ENCODE measurements at places on chromosomes 1 and 21.

DNA sequence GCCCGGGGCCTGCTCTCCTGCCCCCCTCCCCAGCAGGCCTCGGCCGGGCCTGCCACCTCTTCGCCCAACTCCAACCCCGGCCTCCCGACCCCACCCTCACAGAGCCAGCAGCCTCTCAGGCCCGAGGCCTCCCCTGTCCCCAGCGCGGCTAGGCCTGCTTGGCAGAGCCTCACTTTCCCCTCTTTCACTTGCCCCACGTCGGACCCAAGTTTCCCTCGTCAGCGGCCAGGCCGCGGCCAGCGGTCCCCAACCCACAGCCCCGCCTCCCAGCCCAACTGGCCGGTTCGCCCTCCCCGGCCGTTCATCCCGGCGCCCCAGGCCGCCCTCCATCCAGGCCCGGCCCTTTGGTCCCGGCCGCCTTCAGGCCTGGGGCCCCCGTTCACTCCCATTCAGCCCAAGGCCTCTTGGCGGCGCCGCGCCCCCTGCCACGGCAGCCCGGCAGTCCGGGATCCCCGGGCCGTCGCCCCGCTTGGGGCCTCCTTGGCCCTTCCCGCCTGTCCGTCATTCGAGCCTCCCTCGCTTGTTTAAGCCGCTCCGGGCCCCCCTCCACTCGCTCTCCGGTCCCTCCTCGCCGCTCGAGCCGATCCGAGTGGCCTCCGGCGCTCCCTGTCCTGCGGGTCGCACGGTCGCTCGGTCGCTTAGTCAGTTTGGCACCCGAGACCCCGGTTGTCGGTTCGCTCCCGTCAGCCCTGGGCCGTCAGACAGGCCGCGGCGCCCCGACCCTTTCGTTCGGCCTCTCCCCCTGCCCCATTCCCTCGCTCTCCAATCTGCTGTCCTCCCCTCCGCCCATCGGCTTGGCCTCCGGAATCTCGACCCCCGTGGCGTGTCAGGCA lies 1.4 kb downstream of the LRRC41 start:
- peak; percentile 35 for DNase-seq

DNA sequence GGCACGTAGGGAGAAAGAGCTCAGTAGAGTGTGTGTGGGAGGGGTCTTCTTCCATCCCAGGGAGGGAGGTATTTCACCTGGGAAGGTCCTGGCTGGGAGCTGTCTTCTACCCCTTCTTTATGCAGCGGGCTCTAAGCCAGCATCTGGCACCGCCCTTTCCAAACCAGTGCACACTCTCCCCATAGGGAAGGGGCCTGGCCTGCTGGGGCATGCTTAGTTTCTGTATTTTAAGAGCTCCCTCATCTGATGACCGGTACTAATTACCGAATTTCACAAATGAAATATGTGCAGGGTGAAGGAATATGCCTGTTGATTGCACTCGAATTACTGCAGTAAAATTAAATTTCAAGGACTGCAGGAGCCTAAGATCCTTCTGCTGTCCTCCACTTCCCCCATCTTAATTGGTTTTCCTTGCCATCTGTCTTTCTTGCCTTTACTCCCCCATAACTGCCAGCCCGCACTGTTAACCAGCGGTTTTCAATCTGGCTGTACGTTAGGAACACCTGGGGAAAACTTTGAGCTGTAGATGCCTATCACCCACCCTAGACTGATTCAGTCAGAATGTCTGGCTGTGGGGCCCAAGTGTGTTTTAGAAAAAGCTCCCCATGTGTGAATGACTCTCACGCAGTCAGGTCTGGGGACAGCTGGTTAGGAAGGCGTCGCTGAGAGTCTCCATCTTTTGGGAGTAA lies 20.1 kb downstream of the GALNT2 start:
- DNase-seq = no peak

- DNase-seq = no peak
Observed at GRCh38 chr1:45787905-45788304, 15.5 kb upstream of the MAST2 start.

DNA sequence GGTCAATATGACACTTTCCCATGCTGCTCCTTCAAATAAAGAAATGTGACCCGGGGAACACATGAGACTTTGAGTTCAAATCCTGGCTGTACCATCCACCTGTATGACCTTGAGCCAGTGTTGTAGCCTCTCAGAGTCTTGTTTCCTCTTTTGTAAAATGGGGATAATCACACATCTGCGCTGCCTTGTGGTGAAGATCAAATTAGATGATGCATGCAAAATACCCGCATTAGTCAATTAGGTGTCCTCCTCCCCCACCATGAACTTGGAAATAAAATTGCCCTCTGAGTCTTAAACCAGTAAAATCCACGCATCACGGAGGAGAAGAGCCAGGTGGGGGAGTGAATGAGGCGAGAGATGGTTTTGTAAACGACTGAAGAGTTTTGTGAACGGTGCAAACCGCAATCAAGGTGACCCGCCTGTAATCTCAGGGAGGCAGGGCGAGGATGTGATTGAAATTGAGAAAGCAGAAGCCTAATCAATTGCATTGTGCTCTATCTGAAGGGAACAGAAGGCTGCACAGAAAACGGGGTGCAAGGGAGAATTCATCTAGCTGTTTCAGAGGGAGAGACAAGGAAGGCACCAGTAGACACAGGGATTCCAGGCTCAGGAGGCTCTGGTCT lies 5.8 kb upstream of the AHDC1 start:
- no peak for DNase-seq

DNA sequence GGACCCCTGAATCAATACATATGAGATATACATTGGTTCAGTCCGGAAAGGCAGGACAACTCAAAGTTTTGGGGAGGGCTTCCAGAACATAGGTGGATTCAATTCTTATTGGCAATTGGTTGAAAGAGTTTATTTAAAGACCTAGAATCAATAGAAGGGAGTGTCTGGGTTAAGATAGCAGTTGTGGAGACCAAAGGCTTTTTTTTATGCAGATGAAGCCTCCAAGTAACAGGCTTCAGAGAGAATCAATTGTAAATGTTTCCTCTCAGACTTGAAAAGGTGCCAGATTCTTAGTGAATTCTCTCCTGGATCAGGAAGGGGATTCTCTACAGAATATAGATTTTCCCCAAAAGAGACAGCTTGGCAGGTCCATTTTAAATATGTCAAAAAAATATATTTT lies 27.0 kb upstream of the CD5L start:
- no peak for DNase-seq

GRCh38 chr1:246437961-246438360 lies 69.1 kb downstream of the SMYD3 start:
- no peak for DNase-seq

- no peak for DNase-seq
Observed at GRCh38 chr1:68955424-68955823, 458.5 kb upstream of the DEPDC1 start.

DNA sequence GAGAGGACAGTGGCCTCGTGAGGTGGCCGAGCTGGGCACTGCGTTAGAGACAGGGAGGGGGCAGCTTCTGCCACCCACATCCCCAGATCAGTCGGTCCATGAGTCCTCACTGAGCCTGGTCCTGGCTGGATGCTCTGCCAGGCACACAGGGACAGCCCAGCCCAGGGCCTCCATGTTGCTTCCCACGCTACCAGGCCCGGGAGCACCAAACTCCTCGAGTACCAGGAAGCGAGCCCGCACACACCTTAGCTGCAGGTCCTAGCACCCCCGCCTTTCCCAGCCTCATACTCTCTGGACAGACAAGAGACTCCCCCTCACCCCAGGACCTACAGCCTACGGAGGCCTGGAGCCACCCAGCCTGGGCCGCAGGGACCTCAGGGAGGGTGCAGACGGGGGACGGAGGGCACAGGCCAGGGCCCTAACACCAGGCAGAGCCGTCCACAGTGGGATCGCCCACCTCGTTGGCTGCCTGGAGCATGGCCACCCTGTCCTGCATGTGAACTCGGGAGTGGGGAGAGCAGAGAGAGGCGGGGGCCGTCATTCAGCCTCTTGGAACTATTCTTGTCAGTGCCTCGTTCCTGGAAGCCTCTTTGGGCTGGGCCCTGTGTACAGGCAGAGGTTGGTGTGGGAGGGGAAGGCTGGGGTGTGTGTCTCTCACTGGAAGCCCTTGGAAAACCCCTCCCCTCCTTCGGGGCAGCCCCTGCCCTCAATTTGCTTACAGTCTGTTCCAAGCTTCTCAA lies 90.9 kb upstream of the RUNX3 start:
- DNase-seq = no peak

DNA sequence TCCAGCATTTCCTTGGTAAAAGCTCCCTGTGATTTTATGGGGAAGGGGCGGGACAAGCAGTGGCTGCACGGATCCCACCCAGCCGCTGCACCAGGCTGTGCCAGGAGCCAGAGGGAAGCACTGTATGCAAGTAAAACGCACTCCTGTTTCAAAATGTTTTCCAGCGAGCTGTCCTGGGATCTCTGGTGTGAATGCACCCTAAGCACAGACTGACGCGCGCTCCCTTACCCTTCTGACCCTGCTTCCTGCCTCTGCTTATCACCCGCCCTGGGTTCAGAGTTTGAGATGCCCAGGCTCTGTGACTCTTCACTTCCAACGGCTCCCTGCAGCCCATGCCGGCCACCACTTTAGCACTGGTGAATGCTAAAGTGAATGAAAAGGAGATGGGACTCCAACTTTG lies 131.2 kb downstream of the RHOU start:
- no peak for DNase-seq

- DNase-seq = no peak
Observed at GRCh38 chr1:229803626-229804217, 177.7 kb downstream of the URB2 start.

DNA sequence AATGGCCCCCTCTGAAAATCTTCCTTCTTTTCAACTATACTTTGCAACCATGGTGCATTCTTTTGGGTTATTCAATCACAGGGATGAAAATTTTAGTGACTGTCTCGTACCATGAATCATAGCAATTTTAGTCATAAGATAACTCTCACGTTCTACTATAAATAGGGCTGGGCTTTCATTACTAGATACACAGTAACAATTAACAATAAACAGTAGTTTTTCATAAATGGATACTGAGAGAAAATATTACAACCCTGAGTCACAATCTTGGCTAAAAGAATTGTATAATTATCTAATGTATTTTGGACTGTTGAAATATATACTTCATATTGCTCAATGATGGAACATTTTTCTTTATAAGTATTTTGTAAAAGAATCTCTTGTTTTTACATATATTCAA lies 96.1 kb downstream of the TEX35 start:
- no peak for DNase-seq

DNA sequence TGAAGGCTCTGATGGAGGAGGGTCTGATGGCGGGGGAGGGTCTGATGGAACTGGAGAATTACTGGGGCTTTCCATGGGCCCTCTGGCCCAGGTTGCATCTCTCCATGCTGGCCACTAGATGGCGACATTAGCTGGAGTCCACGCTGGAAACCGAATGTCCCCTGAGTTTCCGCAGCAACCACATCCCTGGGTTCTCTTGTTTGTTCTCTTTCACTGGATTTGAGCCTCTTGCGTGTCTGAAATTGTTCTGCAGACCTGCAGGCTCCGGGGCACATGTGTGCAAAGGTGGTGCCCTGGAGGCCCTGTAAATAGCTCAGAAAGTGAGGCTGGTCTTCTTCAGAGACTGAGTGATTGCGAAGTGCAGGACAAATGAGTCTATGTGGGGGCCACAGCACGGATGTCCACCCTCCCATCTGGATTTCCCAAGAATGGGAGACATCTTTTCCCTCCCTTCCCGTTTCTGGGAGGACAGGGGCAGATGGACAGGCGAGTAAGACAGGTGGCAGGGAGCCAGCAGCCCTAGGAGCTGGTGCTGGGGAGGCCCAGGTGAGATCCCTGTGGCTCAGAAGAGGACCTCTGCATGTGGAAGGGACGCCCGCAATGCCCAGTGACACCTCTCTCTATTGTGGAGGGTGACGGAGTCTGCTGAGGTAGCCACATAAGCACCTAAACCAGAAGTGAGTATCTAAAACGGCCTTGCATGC lies 73.2 kb upstream of the ABCG1 start:
- peak; percentile 36 for DNase-seq

- DNase-seq = no peak
Observed at GRCh38 chr21:28256420-28256831, 736.3 kb downstream of the LTN1 start.

- no peak for DNase-seq
Observed at GRCh38 chr1:15620155-15620545, 2.9 kb downstream of the DDI2 start.

DNA sequence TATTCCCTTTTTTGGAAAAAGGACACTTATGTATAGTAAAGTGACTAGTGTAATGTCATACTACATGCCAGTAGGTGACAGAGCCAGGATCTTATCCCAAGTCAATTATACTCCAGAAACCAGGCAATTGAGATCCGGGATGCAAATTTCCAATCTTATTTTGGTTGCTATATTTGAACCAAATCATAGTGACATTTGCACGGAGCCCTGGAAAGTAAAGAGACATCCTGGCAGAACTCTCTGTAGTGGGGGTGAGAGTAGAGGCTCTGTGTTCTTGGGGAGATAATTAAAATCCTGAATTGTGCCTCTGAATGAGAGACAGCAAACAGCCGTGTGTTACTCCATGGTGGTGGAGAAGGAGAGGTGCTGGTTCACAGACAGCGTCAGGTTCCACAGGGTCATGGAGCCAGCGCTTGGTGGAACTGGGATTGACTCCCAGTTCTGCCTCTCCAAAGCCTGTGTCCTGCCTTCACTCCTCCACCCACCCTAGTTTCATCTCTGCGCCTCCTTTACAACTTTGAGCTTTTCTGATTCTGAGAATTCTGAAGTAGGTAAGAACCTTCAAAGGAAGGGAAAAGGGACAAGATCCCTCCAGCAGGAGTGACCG lies 432.3 kb downstream of the PTPRU start:
- no peak for DNase-seq

DNA sequence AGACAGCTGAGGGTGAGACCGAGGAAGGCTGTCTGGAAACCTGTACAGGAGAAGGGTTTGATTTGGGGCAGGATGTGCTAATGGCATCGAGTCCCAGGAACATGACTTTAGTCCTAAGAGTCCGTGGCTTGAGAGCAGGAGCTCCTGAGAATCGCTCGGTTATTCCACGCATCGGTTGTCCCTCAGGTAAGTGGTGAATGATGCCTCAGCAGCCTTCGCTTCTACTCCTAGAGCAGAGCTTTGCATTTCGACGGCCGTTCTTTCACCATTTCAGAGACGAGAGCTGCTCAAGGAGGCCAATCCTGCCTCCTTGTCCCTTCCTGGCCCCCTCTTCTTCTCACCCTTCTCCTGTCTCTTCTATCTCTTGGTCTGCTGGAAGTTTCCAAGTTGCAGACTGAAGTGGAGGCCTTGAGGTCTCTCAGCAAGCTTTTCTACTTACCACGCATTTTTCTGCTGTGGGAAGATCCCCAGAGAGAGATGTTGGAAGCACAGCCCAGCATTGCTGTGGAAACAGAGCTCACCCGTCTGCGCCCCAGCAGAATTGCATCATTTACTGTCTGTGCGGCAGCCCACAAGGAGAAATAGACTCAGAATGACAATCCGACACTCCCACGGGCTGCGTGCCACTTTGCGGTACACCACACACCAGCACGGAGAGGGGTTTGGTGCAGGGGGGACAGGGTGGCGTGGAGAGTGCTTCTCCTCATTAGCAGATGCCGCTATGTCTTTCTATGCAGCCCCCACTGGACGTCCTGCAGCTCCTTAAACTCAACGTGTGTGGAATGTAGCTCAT lies 270.7 kb upstream of the C1orf174 start:
- DNase-seq = no peak

GRCh38 chr1:115837740-115838421 lies 3.0 kb downstream of the NHLH2 start:
- no peak for DNase-seq
